CD4-positive, alpha-beta T cell treated with Interleukin-2 at 100 ng/mL for 4 hours (primary cell): ENCODE measurements at places on chromosomes 16 and 17.

DNA sequence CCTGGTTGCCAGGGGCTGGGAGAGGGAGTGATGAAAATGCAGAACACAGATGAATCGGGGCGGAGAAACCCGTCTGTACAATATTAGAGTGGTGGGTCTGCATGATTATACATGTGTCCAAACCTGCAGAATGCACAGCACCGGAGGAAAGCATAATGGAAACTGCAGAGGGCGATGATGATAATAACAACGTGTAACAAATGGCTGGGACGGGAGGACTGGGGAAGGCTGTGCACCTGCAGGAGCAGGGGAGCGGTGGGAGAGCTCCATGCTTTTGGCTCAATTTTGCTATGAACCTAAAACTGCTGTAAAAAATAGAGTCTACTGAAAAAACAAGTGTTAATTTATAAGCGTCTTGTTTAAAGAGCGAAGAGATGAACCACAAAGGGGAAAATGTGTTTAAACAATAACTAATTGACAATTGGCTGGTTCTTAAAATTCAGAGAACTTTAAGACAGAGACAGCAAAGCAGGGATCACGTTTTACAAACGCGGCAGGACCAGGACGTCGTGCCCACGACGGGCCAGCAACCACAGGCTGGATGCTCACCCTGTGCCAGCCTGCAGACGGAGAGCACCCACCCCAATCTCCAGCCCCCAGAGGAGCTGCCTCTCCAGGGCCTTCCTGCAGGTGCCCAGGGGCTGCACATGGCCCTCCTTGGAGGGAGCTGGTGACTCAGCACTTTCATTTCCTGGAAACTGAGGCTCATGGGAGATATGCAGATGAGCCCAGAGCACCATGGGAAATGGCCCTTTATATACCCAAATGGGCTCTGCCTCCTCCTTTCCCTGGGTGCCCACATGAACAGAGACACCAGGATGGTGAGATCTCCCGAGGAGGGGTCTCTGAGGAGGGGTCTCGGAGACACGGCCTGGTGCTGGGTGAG, at the start of gene TEX19:
TSS of gene TEX19 (plus strand) at position 783 of the 886 bp plus-strand sequence. CDS start 2,904 bp downstream, outside the sequence.
- DNase-seq = no peak

DNA sequence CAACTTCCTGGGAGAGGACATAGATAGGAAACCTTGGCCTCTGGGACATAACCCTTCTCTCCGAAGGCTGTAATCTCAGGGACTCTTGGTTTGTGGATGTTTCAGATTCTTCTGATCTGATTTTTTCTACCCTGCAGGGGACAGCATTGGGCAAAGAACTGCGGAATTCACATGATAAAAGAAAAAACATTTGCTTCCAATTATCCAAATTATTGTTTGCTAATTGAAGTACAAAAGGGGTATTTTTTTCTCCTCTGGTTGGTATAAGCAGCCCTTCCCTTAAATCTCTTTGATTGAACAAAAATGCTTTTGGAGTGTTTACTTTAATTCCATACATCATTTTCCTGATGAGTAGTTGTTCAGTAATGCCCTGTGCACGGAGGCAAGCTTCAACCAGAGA, 251.7 kb upstream of the IRX3 start:
- DNase-seq = no peak

DNA sequence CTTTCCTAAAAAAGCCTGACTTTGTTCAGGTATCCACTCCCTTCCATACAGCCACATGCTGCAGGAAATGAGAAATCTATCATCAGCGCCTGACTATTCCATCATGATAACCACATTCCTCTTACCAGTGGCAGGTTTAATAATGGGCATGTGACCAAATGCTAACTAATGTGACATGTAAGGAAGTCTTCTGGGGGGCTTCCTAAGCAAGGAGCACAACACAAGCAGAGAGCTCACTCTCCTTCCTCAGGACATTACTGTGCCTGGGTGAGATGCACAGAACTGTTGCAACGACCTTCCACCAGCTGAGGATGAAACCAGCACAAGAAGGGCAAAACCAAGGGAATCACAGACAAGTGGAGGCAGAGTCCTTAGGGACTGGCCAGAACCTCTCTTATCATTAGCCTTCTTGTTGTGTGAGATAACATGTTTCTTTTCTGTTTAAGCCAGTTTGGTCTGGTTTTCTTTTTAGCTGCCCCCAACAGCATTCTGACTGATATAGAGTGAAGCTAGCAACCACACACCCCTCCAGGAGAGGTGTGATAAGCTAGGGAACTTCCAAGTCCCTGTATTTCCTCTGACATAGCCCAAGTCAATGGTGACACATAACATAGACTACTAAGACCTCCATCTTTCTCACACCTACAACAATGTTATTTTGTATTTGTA, 16.9 kb downstream of the MYO1D start:
- no peak for DNase-seq

DNA sequence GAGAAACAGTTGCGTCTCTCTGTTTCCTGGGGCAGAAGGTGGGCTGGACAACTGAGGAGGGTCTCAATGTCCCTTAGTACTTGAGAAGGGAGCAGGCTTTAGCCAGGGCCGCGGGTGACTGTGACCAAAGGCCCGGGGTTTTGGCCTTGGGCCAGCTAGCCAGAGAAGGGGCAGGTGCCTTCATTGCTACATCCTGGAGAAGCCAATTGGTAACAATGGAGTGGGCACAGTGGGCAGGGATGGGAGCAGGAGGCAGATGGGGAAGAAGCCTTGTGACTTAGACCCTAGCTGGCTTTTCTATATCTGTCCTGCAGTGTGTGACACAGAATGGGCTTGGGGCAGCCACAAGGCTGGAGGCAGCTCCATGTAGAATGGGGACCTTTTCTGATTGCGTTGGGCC, 46.0 kb downstream of the CLEC16A start:
- DNase-seq = no peak

GRCh38 chr17:33942414-33942813, 312.7 kb upstream of the CCL2 start:
- DNase-seq = no peak

GRCh38 chr16:20364051-20364450, 11.5 kb upstream of the UMOD start:
- no peak for DNase-seq

DNA sequence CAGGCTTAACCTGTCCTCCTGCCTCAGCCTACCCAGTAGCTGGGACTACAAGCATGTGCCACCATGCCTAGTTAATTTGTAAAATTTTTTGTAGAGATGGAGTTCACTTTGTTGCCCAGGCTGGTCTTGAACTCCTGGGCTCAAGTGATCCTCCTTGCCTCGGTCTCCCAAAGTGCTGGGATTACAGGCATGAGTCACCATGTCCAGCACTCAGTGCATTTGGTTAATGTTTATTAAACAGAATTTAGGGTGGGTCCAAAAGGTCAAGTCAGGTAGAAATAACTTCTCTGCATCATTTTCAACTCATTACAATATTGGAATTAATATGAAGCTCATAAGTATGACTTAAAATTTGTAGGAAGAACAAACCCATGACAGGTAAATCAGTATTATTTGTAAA, 55.7 kb downstream of the RHOT1 start:
- DNase-seq = no peak

GRCh38 chr17:28968231-28968913, 17.1 kb upstream of the PHF12 start:
- no peak for DNase-seq
